ENCODE measurements at places on chromosomes 11 and 22. TPM values are rescaled to one million over a fixed set of nuclear protein-coding genes. Genes with fewer than 3 reads are reported as not detected.

DNA sequence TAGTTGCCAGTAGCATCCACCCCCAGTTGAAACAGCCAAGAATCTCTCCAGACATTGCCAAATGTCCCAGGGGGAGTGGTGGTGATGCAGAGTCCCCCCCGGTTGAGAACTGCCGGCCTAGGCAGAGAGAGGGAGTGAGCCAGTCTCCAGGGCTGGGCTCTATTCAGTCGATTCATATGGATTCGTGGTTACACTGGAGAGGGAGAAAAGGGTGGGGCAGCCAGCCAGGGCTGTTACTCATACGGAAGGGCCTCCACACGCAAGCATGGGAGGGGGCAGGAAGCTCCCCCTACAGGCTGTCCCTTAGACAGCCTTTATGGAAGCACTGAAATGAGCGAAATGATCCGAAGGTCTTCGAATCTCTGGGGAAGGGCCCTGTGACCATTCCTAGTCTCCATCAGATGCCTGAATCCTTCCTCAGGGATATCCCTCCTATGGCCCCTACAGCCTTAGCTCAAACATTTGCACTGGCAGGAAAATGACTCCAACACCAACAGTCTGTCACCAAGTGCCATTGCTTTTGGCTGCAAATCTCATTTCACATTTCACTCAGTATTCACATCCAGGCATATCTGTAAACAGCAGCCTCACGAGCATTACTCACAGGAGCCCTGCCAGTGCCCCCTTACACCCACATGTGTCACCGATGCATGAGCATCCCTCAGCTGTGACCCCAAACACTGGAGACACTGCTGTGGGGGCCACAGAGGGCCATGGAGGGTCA, 18.4 kb upstream of the TLCD5 start:
- DNase-seq = no peak

DNA sequence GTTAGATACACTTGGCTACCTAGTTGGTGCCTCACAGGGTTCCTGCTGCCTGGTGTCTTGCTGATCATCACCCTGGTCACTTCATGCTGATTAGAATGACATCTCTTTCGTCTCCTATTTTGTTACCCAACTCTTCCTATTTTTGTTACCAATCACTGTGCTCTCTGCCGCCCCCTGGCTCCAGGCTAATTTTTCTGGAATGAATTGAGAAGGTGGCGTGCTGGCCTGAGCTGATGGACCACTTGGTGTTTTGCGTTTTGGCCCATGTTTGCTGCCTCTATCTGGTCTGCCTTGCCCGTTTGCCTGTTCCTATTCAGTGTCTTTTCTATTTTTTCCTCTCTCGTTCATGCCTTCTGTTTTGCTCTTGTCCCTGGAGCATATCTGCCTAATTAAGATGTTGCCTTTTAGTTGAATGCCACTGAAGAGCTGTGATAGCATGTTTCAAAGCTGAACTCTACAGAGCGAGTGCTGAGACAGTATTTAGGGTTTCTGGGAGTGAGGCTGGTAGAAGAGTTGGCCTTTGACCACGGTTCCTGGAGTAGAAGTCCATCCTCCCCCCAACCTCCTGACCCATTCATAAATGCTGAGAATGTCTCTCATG, 5.9 kb upstream of the ATF4 start:
- DNase-seq = no peak

GRCh38 chr22:26406118-26406517, 22.9 kb upstream of the ASPHD2 start:
- DNase-seq = no peak

The PKDREJ gene
- not detected for total RNA-seq

The CYP2D6 gene
- total RNA-seq = 3.6 TPM

DNA sequence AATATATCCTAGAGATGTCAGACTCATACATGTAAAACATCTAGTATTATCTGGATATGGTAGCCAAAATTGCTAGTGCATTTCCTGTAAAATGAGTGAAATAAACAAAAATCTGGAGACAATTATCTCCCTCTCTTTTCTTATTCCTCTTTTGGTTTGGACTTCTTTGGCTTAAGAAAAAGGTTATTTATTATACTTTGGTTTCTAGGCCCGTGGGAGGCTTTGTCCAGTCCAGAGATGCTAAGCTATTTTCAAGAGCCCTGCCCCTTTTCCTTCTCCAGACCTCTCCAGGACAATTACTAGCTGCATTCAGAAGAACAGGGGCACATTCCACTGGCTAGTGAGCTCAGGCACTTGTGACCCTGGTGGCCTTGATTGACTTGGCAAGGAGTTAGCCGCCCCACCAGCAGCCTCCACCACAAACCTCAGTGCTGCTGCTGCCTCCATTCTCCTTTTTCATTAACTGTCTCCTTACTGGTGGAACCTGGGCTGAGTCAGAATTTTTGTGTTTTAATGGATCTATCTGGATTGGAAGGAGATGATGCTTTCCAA, 747.3 kb upstream of the TENM4 start:
- DNase-seq = no peak

The TMEM191B gene
- total RNA-seq = 0.62 TPM

The PIM3 gene
- total RNA-seq = 215 TPM

The ROBO3 gene
- 9.0 TPM for total RNA-seq

DNA sequence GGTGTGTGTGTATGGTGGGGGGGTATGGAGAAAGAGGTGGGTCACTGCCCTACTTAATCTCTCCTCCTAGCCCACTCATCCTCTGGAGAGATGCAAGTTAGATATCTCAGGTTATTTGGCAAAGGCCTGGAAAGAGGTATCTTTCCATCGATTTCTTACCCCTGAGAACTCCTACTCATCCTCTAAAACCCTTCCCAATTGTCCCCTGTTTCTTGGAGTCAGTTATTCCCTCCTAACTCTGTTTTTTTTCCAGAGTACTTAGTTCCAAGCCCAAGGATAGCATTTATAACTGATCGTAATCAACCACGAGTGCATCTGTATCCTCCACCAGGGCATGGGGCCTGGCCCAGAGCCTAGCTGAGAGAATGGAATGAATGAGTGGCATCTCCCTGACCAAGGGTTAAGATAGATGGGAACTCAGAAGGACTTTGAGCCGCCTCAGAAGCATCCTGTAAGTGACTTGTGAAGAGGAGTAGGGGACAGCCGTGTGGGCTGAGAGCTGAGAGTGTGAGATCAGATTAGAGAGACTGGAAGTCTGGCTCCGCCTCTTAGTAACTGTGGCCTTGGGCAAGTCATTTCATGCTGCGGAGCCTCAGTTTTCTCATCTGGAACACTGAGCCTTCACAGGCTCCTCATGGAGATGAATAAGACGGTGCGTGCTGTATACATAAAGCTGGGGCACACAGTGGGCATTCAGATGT, 16.2 kb downstream of the CD6 start:
- DNase-seq = peak; percentile 66

DNA sequence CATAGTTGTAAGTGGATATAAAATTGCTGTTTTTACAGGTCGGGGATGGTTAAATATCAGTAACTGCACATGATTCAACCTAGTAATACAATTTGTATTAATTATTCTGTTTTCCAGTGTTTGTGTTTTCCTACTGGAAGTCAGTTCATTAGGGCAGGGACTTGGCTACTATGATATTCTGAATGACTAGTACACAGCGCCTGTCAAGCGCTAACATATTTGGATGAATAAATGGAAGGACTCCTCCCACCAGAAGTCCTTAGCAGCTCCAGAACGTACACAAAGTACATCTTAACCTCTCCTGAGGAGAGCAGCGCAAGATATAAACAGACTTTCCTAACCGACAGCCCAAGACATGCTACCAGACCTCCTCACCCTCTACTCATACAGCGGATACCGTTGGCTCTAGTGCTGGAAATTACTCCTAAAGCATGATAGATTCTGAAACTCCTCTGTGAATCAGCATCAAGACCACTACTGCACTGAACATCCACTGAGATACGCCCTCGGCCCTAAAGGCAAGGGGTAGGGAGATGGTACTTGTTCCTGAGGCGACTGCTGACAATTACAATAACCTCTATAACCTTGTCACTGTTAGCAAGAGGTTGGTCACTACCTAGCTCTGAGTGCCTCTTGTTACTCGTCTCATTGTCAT, 79.1 kb downstream of the RDX start:
- DNase-seq = no peak

GRCh38 chr11:121696177-121696871, 243.6 kb upstream of the SORL1-AS1 start:
- no peak for DNase-seq

DNA sequence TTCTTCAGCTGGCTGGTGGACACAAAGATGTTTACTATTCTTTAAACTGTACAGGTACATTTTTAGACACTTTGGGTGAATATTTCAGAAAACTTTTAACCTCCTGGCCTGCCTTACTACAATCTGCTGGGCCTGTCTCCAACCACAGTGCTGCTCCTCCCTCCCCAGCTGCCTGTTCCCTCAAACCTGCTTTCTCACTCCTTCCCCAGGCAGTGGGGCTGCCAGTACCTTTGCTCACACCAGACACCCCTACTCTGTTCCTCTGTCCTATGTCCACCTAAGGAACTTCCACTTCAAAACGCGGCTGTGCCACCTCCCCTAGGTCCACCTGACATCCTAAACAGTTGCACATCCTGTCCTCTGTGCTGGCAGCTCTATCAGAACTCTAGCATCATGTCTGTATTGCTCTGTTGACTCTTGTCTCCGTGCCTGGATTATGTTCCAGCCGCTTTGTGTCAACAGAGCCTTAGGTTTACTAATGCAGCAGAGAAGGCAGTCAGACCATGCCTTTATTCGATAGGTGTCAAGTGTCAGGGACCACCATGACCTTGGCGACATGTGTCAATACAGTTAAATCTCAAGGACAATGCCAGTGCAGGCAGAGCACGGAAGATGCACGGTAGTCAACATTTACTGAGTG, 13.4 kb downstream of the ZP1 start:
- DNase-seq = no peak

DNA sequence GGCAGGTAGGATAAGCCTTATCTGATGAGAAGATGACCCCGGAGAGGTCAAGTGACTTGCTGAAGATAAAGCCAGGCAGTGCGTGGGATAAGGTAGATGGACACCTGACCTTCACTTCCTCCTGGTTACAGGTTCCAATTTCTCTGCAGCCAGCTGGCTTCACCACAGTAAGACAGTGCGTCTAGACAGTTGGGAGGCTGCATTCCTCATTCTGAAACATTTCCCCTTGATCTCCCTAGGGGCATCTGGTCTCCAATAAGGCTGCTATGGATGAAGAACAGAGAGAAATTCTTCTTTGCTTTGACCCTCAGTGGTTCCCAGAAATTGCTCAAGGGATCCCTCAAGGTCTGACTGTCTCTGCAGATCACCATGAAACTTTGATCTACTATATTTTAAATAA, 211.3 kb downstream of the MYO18B start:
- DNase-seq = no peak

The USP2 gene
- total RNA-seq = 1.0 TPM

The CASP1 gene
- 11.6 TPM for total RNA-seq

DNA sequence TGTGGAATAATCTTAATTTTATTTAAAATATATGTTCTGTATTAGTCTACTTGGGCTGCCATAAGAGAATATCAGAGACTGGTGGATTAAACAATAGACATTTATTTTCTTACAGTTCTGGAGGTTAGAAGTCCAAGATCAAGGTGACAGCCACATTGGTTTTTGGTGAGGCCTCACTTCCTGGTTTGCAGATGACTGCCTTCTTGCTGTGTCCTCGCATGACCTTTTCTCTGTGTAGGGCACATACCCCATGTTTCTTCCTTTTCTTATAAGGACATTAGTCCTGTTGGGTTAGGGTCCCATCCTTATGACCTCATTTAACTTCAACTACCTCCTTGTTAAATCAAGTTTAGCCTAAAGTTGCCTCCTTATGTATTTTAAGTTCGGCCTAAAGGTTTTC, 202.7 kb upstream of the MPPED2 start:
- DNase-seq = no peak

GRCh38 chr11:91435694-91436395, 788.8 kb upstream of the FAT3 start:
- no peak for DNase-seq

All from activated T-helper 2 cell treated with anti-CD3 and anti-CD28 coated beads, Interferon-gamma antibody, Interleukin-2, Interleukin-4, amounts not matched to agents 10 μg/mL and 5 μg/mL and 100 μg/mL, durations not matched to agents 14 hours and 24 hours and 36 hours (primary cell).